Uterus (tissue), 4 donors: ENCODE measurements at places on chromosomes 3 and 15.

- no peak overlapping the region for H3K27ac ChIP-seq
- no peak overlapping the region for H3K4me3 ChIP-seq
- no peak for DNase-seq
- no peaks in the 10 kb centered on the region for H3K4me1 ChIP-seq
- H3K36me3 ChIP-seq = no peaks in the 10 kb centered on the region
Measured at GRCh38 chr3:37223576-37223975, 49.2 kb upstream of the LRRFIP2 start.

DNA sequence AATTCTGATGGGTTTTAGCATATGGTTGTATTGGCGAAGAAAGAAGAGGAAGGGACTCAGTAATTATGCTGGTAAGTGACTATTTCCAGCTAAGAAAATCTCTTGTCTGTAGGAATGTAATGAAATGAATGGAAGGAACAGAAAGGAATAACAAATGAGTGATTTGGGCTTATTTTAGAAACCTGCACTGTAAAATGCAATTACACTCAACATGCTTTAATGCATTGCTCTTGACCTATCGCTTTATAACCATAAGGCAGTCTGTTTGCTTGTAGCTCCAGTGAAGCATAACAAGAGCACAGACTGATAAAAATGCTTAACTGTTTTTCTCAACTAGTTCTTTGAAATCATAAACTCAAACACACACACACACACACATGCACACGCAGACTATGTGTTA is 549.0 kb downstream of the ROBO2 start:
- H3K36me3 ChIP-seq = no peaks in the 10 kb centered on the region
- no peak overlapping the region for H3K27ac ChIP-seq
- no peaks in the 10 kb centered on the region for H3K27me3 ChIP-seq
- no peak for DNase-seq
- H3K4me1 ChIP-seq = no peaks in the 10 kb centered on the region
- H3K4me3 ChIP-seq = no peak overlapping the region

- no peak overlapping the region for H3K27ac ChIP-seq
- no peaks in the 10 kb centered on the region for H3K27me3 ChIP-seq
- H3K36me3 ChIP-seq = no peaks in the 10 kb centered on the region
- no peak overlapping the region for H3K4me3 ChIP-seq
- H3K4me1 ChIP-seq = no peaks in the 10 kb centered on the region
- DNase-seq = no peak
Measured at GRCh38 chr3:11077466-11077865, 76.8 kb upstream of the HRH1 start.

DNA sequence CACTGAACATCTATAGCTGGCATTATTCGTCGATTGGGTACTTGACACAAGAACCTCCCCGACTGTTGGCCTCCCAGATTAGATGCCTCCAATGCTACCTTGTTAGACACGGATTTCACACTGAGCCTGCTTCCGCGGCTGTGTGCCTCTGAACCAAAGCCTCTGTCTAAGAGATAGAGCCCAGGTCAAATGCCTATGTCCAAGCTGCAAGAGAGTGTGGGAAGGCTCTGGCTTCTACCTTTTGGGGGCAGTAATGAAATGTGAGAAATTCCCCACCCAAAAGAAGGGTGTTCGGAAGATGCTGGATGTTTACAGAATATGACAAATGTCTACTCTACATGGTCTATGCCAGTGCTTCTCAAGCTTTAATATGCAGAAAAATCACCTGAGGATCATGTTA is 2.0 kb upstream of the RPUSD2 start:
- H3K27ac ChIP-seq = no peak overlapping the region
- H3K4me3 ChIP-seq = no peak overlapping the region
- H3K27me3 ChIP-seq = no peaks in the 10 kb centered on the region
- H3K4me1 ChIP-seq = no peaks in the 10 kb centered on the region

GRCh38 chr3:170732660-170733245 is 137.2 kb downstream of the RPL22L1 start:
- H3K36me3 ChIP-seq = no peaks in the 10 kb centered on the region
- H3K27me3 ChIP-seq = no peaks in the 10 kb centered on the region
- H3K4me1 ChIP-seq = no peaks in the 10 kb centered on the region

DNA sequence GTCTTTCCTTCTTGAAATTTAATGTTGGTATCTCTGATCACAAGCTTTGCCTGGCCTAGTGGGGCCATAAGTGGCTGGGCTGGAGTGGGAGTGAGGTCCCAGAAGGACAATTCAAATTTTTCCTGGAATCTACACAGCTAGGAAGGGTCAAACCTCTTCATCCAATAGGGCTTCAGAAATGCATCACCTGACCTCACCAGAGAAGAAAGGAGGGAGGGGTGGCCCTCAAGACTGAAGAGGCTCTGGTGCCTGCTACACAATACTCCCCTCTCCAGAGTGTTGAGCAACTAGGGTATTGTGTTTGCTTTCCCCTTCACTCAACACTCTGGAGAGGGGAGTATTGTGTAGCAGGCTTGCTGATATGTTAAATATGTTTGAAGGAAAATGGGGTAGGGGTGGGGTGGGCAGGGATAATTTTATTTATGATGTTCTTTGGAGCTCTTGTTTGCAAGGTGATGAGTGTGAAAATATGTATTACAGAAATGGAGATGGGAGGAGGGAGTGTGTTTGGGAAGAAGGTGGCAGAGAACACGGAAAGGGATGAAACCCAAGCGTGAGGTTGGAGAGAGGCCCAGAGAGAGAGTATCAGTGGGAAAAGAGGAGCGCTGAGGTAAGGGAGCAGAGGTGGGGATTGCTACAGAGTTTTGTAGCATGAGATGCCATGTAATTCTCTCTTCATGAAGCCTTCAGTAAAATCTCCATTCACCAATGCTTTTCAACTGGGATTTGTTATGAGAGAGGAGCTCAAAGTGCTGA is 5.7 kb upstream of the KLHL24 start:
- no peak overlapping the region for H3K27ac ChIP-seq
- no peak for DNase-seq
- no peaks in the 10 kb centered on the region for H3K27me3 ChIP-seq
- H3K4me3 ChIP-seq = no peak overlapping the region
- no peaks in the 10 kb centered on the region for H3K4me1 ChIP-seq

DNA sequence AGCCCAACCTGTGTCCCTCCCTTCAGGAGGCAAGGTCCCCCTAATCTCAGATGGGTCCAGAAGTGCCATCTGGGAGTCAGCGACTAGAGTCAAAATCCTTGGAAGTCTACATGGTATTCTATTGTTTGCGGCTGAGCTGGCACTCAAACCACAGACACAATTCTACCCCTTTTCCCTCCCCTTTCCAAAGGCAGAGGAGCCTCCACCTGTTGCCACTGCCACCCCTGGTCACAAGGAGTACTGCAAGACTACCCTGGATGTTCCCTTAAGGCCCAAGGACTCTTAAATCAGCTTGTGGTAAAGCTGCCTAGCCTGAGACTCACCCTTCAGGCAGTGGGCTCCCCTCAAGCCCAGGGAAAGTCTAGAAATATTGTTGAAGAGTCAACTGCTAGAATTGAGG is 4.3 kb upstream of the OR5H6 start:
- no peaks in the 10 kb centered on the region for H3K36me3 ChIP-seq
- no peaks in the 10 kb centered on the region for H3K27me3 ChIP-seq
- no peak overlapping the region for H3K27ac ChIP-seq
- no peak for DNase-seq

GRCh38 chr3:121794264-121794983 is 40.4 kb downstream of the IQCB1 start:
- no peaks in the 10 kb centered on the region for H3K4me1 ChIP-seq
- H3K27me3 ChIP-seq = no peaks in the 10 kb centered on the region
- no peak for DNase-seq
- no peaks in the 10 kb centered on the region for H3K36me3 ChIP-seq
- no peak overlapping the region for H3K4me3 ChIP-seq

DNA sequence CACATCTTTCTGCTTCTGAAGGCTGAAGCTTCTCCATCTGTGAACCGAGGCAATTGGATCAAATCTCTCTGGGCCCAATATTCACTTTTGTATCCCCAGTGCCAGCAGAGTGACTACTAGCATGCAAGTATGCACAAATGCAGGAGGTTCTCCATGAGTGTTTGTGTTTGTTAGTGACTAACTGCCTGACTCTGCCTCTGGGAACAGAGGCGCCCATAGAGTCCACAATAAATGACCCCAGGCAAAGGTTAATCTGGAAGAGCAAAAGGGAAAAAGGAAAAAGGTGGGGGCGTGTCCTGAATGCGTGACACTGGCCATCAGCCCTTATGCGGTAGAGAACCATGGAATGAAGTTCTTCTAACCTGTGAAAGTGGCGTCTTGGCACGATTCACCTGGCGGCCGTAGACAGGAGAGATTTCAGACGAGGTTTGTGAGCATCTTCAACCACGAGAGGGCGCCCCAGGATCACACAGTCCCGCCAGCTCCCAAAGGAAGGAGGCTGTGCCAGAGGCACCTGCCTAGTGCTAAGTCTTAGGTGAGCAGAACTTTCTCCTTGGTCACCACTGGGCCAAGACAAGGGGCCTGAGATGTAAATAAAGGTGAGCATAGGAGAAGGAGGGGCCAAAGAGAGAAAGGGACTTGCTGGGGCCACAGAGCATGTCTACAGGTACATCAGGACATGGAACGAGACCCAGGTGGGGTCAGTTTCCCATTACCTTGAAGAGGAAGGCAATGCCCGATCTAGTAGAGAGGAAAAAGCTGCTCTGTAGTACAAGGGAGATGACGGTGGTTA is 44.2 kb downstream of the RBPMS2 start:
- H3K27me3 ChIP-seq = no peaks in the 10 kb centered on the region
- H3K4me1 ChIP-seq = no peaks in the 10 kb centered on the region
- H3K27ac ChIP-seq = no peak overlapping the region
- H3K4me3 ChIP-seq = no peak overlapping the region
- peak; percentile 90 for DNase-seq

DNA sequence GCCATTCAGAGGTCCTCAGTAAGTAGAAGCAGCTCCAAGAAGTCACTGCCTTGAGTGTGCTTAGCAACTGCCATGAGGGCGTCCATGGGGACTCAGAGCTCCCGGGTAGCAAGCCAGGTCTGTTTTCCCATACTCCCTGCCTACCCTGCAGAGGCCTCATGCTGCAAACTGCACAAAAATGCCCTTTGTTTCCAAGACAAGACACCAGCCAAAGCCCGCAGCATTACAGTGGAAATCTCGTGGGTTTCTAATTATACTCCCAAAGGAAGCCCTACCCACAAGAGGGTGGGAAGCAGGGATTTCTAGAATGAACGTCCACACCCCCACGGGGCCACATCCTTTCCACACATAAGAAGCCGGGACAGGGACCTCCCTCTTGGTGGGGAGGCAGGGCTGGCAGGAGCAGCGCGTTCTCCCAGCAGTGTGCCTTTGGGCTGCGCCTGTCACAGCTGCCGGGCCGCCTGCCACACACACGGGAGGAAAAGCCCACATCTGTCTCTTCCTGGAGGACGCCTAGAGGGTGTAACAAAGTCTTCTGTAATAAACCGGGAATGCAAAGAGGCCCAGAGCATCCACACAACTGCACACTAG is 31.1 kb downstream of the FAM174B start:
- H3K4me1 ChIP-seq = no peaks in the 10 kb centered on the region
- H3K27me3 ChIP-seq = no peaks in the 10 kb centered on the region
- DNase-seq = peak; percentile 70

DNA sequence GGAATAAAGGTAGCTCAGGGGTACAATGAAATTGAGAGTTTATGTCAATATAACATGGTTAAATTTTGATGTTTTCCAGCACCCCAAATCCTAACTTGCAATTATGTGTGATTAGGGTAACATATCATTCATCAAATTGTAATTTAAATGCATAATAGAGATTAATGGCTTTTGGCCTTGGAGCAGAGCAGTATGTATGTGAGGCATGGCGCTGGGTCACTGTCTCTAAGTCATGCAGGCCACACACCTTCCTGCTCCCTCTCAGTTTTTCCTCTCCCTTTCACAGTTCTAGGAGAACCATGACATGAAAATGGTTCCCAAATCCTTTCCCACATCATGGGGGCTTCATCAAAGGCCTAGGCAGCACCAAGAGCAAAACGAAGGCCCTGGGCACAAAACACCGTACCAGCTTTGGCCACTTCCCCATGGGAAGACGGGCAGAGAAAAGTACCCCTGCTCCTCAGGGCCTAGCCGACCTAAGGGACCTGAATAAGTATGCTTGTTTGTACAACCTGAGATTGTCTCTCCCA is 3.9 kb upstream of the SRP14 start:
- no peaks in the 10 kb centered on the region for H3K36me3 ChIP-seq
- H3K4me1 ChIP-seq = peaks cover 4% of the 10 kb centered on the region
- no peak overlapping the region for H3K27ac ChIP-seq

- no peak overlapping the region for H3K27ac ChIP-seq
- no peak for DNase-seq
- H3K36me3 ChIP-seq = no peaks in the 10 kb centered on the region
- no peaks in the 10 kb centered on the region for H3K4me1 ChIP-seq
Measured at GRCh38 chr3:34132069-34132692, 333.8 kb downstream of the PDCD6IP start.

- H3K4me3 ChIP-seq = no peak overlapping the region
- H3K36me3 ChIP-seq = no peaks in the 10 kb centered on the region
- no peak for DNase-seq
Measured at GRCh38 chr15:51401872-51402517, 60.5 kb downstream of the GLDN start.

GRCh38 chr3:59867185-59868002 is 817.6 kb upstream of the CFAP20DC start:
- no peaks in the 10 kb centered on the region for H3K27me3 ChIP-seq
- no peak overlapping the region for H3K4me3 ChIP-seq
- H3K4me1 ChIP-seq = no peaks in the 10 kb centered on the region
- H3K27ac ChIP-seq = no peak overlapping the region
- no peak for DNase-seq

DNA sequence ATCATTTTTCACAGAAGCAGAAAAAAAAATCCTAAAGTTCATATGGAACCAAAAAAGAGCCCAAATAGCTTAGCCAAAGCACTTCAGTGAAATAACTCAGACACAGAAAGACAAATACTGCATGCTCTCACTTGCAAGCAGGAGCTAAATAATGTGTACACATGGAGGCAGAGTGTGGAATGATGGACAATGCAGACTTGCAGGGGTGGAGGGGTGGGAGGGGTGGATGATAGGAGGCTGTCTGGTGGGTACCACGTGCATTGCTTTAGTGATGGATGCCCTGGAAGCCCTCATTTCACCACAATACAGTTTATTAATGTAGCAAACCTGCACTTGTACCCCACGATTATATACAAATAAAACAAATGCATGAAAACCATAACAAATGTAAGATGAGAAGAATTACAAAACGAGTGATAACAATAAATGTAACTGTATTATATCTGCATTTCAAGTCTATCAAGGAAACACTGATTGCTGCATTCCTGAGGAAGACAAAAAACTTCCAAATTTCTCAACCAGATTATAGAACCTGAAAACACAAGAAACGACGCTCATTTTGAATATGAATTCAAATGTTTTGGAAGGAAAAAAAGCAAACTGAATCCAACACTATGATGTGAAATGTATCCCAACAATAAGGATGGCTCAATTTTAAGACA is 96.5 kb downstream of the DLG1 start:
- H3K27ac ChIP-seq = no peak overlapping the region
- no peaks in the 10 kb centered on the region for H3K4me1 ChIP-seq
- H3K36me3 ChIP-seq = no peaks in the 10 kb centered on the region
- DNase-seq = no peak

DNA sequence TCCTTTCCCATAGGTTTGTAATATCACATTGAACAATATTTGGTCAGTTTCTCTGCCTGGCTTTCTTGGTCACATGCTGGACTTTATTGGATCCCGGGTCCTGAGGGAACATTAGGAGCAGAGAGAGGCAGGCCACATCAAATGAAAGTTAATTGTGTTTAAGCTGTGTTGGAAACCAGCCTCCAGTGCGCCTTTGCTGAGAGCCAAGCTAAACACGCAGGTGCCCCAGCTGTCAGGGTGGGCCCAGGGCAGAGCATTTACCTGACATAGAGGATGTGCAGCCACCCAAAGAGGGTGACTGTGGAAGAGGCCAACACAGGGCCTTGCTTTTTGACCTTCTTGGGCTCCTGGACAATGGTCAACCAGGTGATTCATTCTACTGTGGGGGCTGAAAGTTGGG is 149.3 kb downstream of the EBLN2 start:
- no peak for DNase-seq
- no peak overlapping the region for H3K4me3 ChIP-seq
- no peaks in the 10 kb centered on the region for H3K36me3 ChIP-seq
- no peak overlapping the region for H3K27ac ChIP-seq
- no peaks in the 10 kb centered on the region for H3K27me3 ChIP-seq
- no peaks in the 10 kb centered on the region for H3K4me1 ChIP-seq
